Chondrocyte (in vitro differentiated cells): ENCODE measurements at places on chromosomes 16 and 17. TPM values are rescaled to one million over a fixed set of nuclear protein-coding genes. Genes with fewer than 3 reads are reported as not detected.

DNA sequence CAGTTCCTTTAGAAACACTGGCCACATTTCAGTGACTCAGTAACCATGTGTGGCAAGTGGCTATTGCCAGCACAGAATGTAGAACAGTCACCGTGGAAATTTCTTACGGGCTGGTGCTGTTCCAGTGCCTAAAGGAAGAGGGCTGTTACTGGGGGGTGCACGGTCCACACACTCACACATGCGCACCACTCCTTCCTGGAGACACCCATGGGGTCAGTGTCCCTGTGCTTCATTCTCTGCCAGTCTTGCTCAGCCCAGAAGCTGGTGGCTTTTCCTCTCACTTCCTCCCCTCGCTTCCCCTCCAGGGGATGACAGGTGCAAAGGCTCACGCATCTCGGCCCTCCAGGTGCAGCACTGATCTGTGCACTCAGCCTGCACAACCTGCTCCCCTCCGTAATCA, 115.6 kb downstream of the CCDC182 start:
- peaks cover 7% of the 10 kb centered on the region for H3K36me3 ChIP-seq
- no peak for DNase-seq
- H3K27ac ChIP-seq, result no peak overlapping the region
- H3K4me3 ChIP-seq, result no peak overlapping the region

- no peak overlapping the region for H3K27ac ChIP-seq
- DNase-seq, result no peak
- H3K4me3 ChIP-seq, result no peak overlapping the region
- no peaks in the 10 kb centered on the region for H3K27me3 ChIP-seq
- peaks cover 27% of the 10 kb centered on the region for H3K4me1 ChIP-seq
Observed at GRCh38 chr16:53839150-53839549, 135.2 kb downstream of the FTO start.

DNA sequence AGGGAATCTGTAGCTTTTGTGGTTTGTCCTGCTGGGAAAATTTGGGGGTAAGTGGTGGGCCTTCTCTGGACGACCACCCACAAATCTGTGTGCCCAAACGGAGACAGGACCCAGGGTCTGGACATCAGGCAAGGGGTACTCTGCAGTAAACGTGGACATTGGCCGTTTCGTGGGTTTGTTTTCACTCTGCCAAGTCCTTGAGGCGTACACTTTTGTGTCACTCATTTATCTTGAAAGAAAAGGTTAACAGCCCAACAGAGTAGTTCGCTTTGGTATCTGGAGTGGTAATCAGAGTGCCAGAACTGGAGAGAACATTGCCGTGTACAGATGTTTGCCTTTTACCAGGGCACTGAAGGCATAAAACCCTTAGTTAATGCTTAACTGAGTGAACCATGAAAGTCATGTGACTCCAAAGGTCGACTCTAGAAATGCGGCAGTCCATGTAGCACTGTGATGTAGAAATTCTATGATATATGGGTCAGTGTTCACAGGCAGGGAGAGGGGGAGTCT, 15.4 kb downstream of the NAA60 start:
- H3K36me3 ChIP-seq, result no peaks in the 10 kb centered on the region
- H3K4me1 ChIP-seq, result peaks cover 49% of the 10 kb centered on the region
- DNase-seq, result no peak
- no peaks in the 10 kb centered on the region for H3K27me3 ChIP-seq

Gene TP53TG3D
- total RNA-seq, result not detected in 3 replicates

- no peak overlapping the region for H3K27ac ChIP-seq
- peaks cover 19% of the 10 kb centered on the region for H3K36me3 ChIP-seq
- no peak overlapping the region for H3K4me3 ChIP-seq
- DNase-seq, result no peak
Observed at GRCh38 chr17:2438823-2439222, 38.0 kb upstream of the MNT start.

DNA sequence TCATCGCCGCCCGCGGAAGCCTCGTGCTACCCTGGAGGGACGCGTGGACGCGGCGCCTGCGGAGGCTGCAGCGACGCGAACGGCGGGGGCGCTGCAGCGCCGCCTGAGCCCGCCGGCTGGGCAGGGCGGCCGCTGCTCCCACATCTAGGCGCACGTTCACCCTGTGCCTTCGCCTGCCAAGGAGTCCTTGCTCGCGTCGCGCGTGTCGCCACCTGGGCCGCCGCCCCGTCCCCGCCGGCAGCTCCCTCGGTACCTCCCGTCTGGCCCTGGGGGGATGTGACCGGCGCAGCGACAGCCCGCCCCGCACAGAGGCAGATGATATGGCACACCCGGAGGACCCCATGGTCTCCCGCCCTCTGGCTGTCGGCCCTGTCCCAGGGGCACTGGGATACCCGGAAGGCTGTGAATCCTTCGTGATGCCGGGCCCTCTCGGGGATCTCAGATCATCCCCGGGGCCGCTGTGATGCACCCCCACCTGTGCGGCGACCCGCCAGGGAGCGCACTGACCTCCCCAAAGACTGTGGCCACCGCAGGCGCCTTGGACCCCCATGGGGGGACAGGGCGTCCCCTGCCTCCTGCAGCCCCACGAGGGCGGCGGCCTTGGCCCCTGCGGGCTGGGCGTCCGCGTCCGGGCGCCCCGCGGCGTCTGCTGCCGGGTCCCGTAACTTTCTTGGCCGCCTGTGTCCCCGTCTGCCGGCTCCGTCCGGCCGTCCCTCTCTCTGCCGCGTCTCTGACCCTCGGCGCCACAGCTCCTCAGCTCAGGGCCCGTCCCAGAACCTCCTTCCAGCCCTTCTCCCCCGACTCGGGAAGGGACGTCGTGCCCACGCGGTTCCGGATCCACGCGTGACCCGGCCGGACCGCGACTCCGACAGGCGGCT, 689 bp upstream of the TBC1D24 start:
- DNase-seq, result peak; percentile 89
- H3K36me3 ChIP-seq, result no peaks in the 10 kb centered on the region
- peak overlapping the region; percentile 72 for H3K4me3 ChIP-seq
- H3K27ac ChIP-seq, result peak overlapping the region; percentile 80
- H3K27me3 ChIP-seq, result no peaks in the 10 kb centered on the region

- peak within 1 kb of the TSS; percentile 66 for H3K27ac ChIP-seq
- H3K27me3 ChIP-seq, result no peaks in the 10 kb centered on the region
- no peaks in the 10 kb centered on the region for H3K36me3 ChIP-seq
- peaks cover 23% of the 10 kb centered on the region for H3K4me1 ChIP-seq
Observed at GRCh38 chr16:11345040-11345862, at the start of gene RMI2. Gene RMI2, plus strand, starts transcription at chr16:11345459. Its CDS starts 13 bp downstream, at chr16:11345472.

Gene TBX21
- total RNA-seq, result not detected in 3 replicates

- H3K4me1 ChIP-seq, result peaks cover 18% of the 10 kb centered on the region
- no peak overlapping the region for H3K27ac ChIP-seq
- H3K36me3 ChIP-seq, result peaks cover 5% of the 10 kb centered on the region
- peak overlapping the region; percentile 91 for H3K4me3 ChIP-seq
Observed at GRCh38 chr16:28923652-28924398, 1.2 kb downstream of the RABEP2 start.

GRCh38 chr16:63188086-63188771, 1152.0 kb upstream of the CDH8 start:
- peaks cover 2% of the 10 kb centered on the region for H3K27me3 ChIP-seq
- no peak for DNase-seq
- H3K27ac ChIP-seq, result no peak overlapping the region
- H3K4me3 ChIP-seq, result no peak overlapping the region
- H3K36me3 ChIP-seq, result no peaks in the 10 kb centered on the region

Gene CX3CL1
- total RNA-seq, result 11.2 to 47.9 TPM (median 46.0 TPM) in 3 replicates

DNA sequence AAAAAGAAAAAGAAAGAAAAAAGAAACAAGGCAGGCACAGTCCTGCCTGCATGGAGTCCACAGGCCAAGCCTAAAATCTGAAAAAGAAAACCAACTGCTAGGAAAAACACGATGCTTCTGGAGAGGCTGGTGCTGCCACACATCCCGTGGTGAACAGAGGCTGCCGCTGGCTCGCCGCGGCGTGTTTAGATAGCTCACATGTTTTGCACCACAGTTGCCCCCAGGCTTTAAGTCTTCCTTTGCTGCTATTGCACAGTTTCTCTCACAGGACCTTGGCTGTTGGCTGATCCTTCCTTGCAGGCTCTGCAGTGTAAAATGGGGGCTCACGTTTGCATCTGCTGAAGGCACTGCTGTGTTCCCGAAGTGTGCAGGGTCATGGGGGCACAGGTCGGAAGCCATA, 8.6 kb downstream of the SLC6A4 start:
- H3K4me1 ChIP-seq, result peaks cover 23% of the 10 kb centered on the region
- DNase-seq, result no peak
- H3K36me3 ChIP-seq, result no peaks in the 10 kb centered on the region
- peaks cover 16% of the 10 kb centered on the region for H3K27me3 ChIP-seq
- H3K27ac ChIP-seq, result no peak overlapping the region

- peaks cover 20% of the 10 kb centered on the region for H3K36me3 ChIP-seq
- H3K4me1 ChIP-seq, result peaks cover 41% of the 10 kb centered on the region
Observed at GRCh38 chr17:30426292-30426691, 47.6 kb downstream of the CPD start.

GRCh38 chr16:66147291-66147690, 219.2 kb upstream of the CDH5 start:
- no peaks in the 10 kb centered on the region for H3K36me3 ChIP-seq
- no peak overlapping the region for H3K4me3 ChIP-seq
- H3K27me3 ChIP-seq, result no peaks in the 10 kb centered on the region

- no peaks in the 10 kb centered on the region for H3K4me1 ChIP-seq
- peaks cover 11% of the 10 kb centered on the region for H3K27me3 ChIP-seq
- H3K36me3 ChIP-seq, result no peaks in the 10 kb centered on the region
- no peak for DNase-seq
- no peak overlapping the region for H3K27ac ChIP-seq
Observed at GRCh38 chr16:75947626-75948239, 221.4 kb upstream of the CPHXL start.

- DNase-seq, result no peak
- no peak overlapping the region for H3K27ac ChIP-seq
- H3K27me3 ChIP-seq, result peaks cover 26% of the 10 kb centered on the region
Observed at GRCh38 chr17:1217089-1217385, 37.3 kb upstream of the ABR start.

- H3K4me3 ChIP-seq, result no peak overlapping the region
- H3K27ac ChIP-seq, result no peak overlapping the region
- H3K27me3 ChIP-seq, result no peaks in the 10 kb centered on the region
- H3K4me1 ChIP-seq, result peaks cover 32% of the 10 kb centered on the region
- no peak for DNase-seq
Observed at GRCh38 chr16:85586380-85587104, 26.6 kb upstream of the GSE1 start.

Gene ABCA8
- total RNA-seq, result 1.5 to 21.0 TPM (median 2.4 TPM) in 3 replicates

Gene ZNF48
- total RNA-seq, result 10.6 to 11.8 TPM (median 10.8 TPM) in 3 replicates

Gene GRAPL
- total RNA-seq, result not detected in 3 replicates

Gene ITGAD
- not detected in 3 replicates for total RNA-seq

- no peaks in the 10 kb centered on the region for H3K36me3 ChIP-seq
- no peak overlapping the region for H3K27ac ChIP-seq
- H3K27me3 ChIP-seq, result peaks cover 24% of the 10 kb centered on the region
- H3K4me1 ChIP-seq, result no peaks in the 10 kb centered on the region
Observed at GRCh38 chr16:27963471-27963965, 100.0 kb downstream of the GSG1L start.

Gene TGFB1I1
- 124 to 224 TPM (median 221 TPM) in 3 replicates for total RNA-seq
